Endothelial cell of umbilical vein (primary cell): ENCODE measurements at places on chromosomes 4 and X. TPM values are rescaled to one million over a fixed set of nuclear protein-coding genes. Genes with fewer than 3 reads are reported as not detected.

The PALLD gene
- 47.9 and 48.2 TPM in 2 replicates for total RNA-seq

The PABPC1L2A gene
- total RNA-seq, result not detected in 2 replicates

The GAGE12E gene
- total RNA-seq, result not detected in 2 replicates

The NLRP2B gene
- total RNA-seq, result not detected in 2 replicates

The RTL5 gene
- 1.7 and 2.1 TPM in 2 replicates for total RNA-seq

The STPG2 gene
- total RNA-seq, result not detected in 2 replicates

The IL9R gene
- total RNA-seq, result not detected in 2 replicates

The MAGEA11 gene
- not detected in 2 replicates for total RNA-seq

DNA sequence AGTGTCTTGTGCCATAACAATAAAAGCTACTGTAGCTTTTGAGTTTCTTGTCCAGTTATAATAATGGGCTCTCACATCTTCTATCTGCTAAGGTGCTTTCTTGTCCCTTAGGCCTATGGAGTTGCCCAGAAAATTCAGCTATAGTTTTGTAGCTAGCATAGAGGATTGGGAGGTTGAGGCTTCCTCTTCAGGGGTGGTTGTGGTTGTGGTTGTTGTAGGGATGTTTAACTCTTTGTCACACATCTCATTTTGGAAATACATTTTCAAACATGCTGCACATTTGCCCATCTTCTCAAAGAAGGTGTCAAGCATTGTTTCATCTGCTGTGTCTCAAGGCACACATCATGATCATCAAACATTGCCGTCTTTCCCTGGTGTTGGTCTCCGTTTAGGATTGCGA lies 65.0 kb downstream of the ATXN3L start:
- no peaks in the 10 kb centered on the region for H3K27me3 ChIP-seq
- no peaks in the 10 kb centered on the region for H3K36me3 ChIP-seq
- no peak for DNase-seq
- H3K27ac ChIP-seq, result no peak overlapping the region
- H3K4me3 ChIP-seq, result no peak overlapping the region

GRCh38 chr4:13481569-13481968 lies 2.6 kb downstream of the RAB28 start:
- no peak overlapping the region for H3K27ac ChIP-seq
- H3K36me3 ChIP-seq, result no peaks in the 10 kb centered on the region
- no peak overlapping the region for H3K4me3 ChIP-seq
- H3K4me1 ChIP-seq, result peaks cover 11% of the 10 kb centered on the region

GRCh38 chr4:124737619-124738018 lies 25.1 kb upstream of the ANKRD50 start:
- no peak overlapping the region for H3K27ac ChIP-seq
- H3K36me3 ChIP-seq, result no peaks in the 10 kb centered on the region
- H3K4me3 ChIP-seq, result no peak overlapping the region
- no peaks in the 10 kb centered on the region for H3K27me3 ChIP-seq
- no peaks in the 10 kb centered on the region for H3K4me1 ChIP-seq

DNA sequence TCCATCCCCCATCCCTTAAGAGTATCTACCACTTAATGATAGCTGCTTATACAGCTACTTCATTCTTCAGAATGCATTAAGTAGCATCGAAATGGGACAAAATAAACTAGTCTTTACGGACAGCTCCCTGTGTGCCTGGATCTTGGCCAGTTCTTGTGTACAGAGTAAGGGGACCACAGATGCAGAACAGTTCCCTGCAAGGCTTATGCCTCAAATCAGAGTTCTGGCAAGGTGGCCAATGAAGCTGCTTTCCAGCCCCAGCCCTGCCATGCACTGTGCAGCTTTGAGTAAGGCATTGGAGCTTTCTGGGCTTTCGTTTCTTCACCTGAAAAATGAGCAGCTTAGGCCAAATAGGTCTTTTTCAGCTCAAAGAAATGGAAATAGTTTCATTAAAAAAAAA lies 14.2 kb downstream of the CLNK start:
- H3K4me1 ChIP-seq, result no peaks in the 10 kb centered on the region
- no peak for DNase-seq
- H3K36me3 ChIP-seq, result no peaks in the 10 kb centered on the region
- H3K4me3 ChIP-seq, result no peak overlapping the region
- H3K27ac ChIP-seq, result no peak overlapping the region

GRCh38 chr4:152586668-152587067 lies 50.8 kb upstream of the FBXW7 start:
- no peak for DNase-seq
- no peaks in the 10 kb centered on the region for H3K4me1 ChIP-seq
- no peak overlapping the region for H3K4me3 ChIP-seq
- no peak overlapping the region for H3K27ac ChIP-seq
- H3K27me3 ChIP-seq, result peaks cover 9% of the 10 kb centered on the region

- peaks cover 12% of the 10 kb centered on the region for H3K36me3 ChIP-seq
- DNase-seq, result no peak
- no peaks in the 10 kb centered on the region for H3K27me3 ChIP-seq
- peaks cover 18% of the 10 kb centered on the region for H3K4me1 ChIP-seq
Measured at GRCh38 chr4:2882341-2882740, 38.7 kb downstream of the ADD1 start.

DNA sequence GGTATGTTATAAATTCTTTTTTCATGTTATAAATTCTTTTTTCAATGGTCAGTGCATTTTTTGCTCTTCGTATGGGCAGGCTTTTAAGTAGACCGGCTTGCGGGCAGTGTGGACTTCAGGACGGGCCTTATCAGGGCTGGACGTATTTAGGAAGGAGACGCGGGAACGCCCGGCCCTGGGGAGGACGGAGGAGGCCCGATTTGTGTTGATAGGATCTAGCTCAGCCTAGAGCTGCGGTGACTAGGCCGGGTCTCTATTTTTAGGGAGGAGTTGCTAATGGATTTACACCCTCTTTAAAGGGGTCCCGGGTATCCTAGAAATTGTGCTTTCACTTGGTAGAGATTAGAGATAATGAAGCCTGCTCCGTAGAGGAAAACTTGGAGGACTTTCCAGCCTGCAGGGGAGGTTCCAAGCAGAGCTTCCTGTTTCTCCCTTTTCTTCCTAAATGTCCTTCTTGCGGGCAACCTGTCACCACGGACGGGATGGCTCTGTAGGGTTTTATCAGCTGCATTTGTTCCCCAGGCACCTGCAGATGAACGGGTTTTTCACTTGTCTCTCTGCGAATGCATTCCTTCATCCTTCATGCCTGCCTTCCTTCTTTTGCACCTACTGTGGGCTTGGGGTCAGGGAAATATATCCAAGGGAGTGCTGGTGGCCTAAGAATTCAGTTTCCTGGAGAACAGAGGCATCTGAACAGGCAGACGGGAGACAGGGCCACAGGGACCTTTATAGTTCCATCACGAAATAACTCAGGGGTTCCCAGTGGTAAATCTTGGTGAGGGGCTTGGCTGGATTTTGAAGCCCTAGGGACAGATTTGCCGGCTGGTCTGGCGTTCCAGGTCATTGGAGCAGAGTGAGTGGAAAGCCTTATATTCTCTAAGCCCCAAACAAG lies 1.4 kb downstream of the CD99 start:
- no peaks in the 10 kb centered on the region for H3K36me3 ChIP-seq
- H3K27me3 ChIP-seq, result no peaks in the 10 kb centered on the region
- DNase-seq, result peak; percentile 49
- peak overlapping the region; percentile 76 for H3K27ac ChIP-seq

DNA sequence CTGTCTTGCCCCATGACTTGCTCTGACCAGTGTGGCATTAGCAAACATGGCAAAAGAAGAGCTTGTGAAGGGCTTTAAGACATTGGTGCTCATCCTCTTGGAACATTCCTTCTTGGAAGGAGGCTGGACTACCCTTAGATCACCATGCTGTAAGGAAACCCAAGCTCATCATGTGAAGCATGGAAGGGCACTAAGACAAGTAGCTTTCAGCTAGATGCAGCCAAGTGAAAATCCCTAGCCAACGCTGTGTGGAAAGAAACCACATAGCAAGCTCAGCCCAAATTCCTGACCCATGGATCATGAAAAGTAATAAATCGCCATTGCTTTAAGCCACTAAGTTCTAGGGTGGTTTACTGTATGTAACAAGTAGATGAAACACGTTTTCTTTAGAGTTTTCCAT lies 12.4 kb upstream of the PACRGL start:
- no peak overlapping the region for H3K27ac ChIP-seq
- peaks cover 7% of the 10 kb centered on the region for H3K27me3 ChIP-seq
- H3K4me3 ChIP-seq, result no peak overlapping the region
- H3K4me1 ChIP-seq, result no peaks in the 10 kb centered on the region
- no peak for DNase-seq
- H3K36me3 ChIP-seq, result no peaks in the 10 kb centered on the region

DNA sequence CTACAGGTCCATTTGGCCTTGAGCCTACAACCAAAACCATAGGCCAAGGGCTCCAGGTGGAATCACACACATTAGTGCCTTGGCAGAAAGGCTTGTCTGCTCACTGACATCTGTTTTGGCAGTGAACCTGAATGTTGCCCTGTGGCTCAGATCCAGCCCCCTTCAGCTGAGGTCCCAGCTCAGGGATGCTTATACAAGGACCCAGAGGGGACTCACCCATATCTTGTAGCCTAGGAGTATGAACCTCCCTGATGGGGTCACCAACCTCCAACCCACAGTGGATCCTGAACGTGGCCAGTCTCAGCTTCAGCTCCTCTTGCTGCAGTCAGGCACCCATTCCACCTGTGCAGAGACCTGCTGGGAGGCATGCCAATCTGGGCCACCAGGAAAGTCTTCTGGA lies 50.8 kb upstream of the HMX1 start:
- no peak overlapping the region for H3K27ac ChIP-seq
- DNase-seq, result no peak
- H3K36me3 ChIP-seq, result no peaks in the 10 kb centered on the region
- H3K4me1 ChIP-seq, result no peaks in the 10 kb centered on the region
- no peaks in the 10 kb centered on the region for H3K27me3 ChIP-seq

GRCh38 chrX:88612870-88613329 lies 134.1 kb upstream of the CPXCR1 start:
- no peaks in the 10 kb centered on the region for H3K4me1 ChIP-seq
- H3K4me3 ChIP-seq, result no peak overlapping the region
- no peaks in the 10 kb centered on the region for H3K27me3 ChIP-seq
- no peaks in the 10 kb centered on the region for H3K36me3 ChIP-seq
- DNase-seq, result no peak

DNA sequence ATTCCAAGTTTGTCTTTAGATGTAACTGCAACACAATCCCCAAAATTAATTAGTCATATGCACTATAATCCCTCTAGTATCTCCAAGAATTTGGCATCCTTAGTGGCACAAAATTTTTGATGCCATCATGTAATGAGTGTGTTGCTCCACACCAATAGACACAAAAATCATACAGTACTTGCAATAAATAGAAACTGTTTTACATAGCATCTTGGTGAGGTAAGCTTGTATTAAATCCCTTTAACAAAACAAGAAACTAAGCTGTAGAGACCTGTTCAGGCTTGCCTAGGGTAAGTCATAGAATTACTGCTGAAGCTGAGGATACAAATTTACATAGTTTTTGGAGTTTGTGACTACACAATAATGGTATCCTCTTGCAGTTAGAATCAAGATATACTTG lies 64.5 kb upstream of the PRSS12 start:
- H3K4me3 ChIP-seq, result no peak overlapping the region
- no peaks in the 10 kb centered on the region for H3K4me1 ChIP-seq
- H3K27ac ChIP-seq, result no peak overlapping the region
- H3K36me3 ChIP-seq, result no peaks in the 10 kb centered on the region
- H3K27me3 ChIP-seq, result no peaks in the 10 kb centered on the region
- no peak for DNase-seq

DNA sequence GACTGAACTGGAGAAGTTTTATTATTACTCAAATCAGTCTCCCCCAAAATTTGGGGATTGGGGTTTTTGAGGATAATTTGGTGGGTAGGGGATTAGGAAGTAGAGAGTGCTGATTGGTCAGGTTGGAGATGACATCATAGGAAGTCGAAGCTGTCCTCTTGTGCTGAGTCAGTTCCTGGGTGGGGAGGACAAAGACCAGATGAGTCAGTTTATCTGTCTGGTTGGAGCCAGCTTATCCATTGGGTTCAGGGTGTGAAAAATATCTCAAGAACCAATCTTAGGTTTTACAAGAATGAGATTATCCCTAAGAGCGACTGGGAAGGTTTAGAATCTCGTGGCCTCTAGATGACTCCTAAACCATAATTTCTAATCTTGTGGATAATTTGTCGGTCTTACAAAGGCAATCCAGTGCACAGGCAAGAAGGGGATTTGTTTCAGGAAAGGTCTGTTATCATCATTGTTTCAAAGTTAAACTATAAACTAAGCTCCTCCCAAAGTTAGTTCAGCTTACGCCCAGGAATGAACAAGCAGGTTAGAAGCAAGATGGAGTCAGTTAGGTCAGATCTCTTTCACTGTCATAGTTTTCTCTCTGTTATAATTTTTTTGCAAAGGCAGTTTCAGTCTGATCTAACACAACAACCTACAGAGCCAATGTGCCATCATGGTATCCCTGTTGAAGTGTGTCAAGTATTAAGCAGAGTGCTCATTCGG lies 274.5 kb downstream of the SLC7A11 start:
- no peak for DNase-seq
- no peaks in the 10 kb centered on the region for H3K4me1 ChIP-seq
- H3K27ac ChIP-seq, result no peak overlapping the region
- H3K4me3 ChIP-seq, result no peak overlapping the region
- no peaks in the 10 kb centered on the region for H3K36me3 ChIP-seq

DNA sequence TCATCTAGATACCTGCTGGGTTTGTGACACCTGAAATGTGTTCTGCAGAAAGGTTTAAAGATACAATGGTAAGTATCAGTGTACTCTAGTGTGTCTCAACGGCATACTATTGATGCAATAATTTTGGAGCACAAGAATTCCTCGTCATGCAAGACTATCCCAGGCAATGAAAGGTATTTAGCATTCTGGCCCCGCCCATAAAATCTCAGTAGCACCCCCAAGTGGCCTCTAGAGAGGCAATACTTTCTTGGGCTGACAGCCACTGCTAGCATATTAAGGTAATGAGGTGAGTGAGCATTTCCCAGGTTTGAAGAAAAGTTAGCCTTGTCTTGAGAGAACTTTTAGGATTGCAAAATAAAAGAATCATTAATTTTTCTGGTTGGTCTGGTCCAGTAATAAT lies 24.0 kb downstream of the TAB3 start:
- H3K4me1 ChIP-seq, result no peaks in the 10 kb centered on the region
- no peak for DNase-seq
- no peak overlapping the region for H3K4me3 ChIP-seq
- H3K36me3 ChIP-seq, result no peaks in the 10 kb centered on the region

- no peak overlapping the region for H3K27ac ChIP-seq
- no peaks in the 10 kb centered on the region for H3K27me3 ChIP-seq
- no peaks in the 10 kb centered on the region for H3K36me3 ChIP-seq
- DNase-seq, result peak; percentile 63
Measured at GRCh38 chr4:147984065-147984777, 252.3 kb downstream of the ARHGAP10 start.

DNA sequence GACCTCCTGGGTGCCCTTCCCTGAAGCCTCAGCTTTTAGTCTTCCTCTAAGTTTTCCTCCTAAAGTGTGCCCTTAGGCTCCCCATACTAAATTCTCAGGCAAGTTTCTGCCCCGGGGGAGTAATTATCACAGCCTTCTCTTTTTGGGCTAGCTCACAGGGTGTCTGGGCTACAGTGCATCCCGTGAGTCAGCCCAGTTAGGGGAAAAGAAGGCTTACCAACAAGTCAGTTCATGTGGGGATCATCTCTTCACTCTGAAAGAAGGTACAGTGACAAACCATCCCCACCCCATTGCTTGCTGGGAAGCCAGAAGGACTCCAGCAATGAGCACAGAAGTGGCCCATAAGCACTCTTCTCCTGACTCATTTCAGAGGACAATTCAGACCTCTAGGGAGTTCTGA lies 134.7 kb upstream of the FAM9C start:
- H3K4me1 ChIP-seq, result peaks cover 6% of the 10 kb centered on the region
- H3K4me3 ChIP-seq, result no peak overlapping the region
- no peaks in the 10 kb centered on the region for H3K36me3 ChIP-seq
- no peak overlapping the region for H3K27ac ChIP-seq
